NCI-H510A (cell line): ENCODE measurements at places on chromosomes 12 and 14.
A peak's percentile ranks its signal among the peaks of the same experiment; 100 is the strongest.

GRCh38 chr12:54364413-54364812 is at the start of gene GPR84:
Gene GPR84, minus strand, starts transcription at chr12:54364486. Its CDS starts 635 bp downstream, at chr12:54363851.
- no peak for DNase-seq

DNA sequence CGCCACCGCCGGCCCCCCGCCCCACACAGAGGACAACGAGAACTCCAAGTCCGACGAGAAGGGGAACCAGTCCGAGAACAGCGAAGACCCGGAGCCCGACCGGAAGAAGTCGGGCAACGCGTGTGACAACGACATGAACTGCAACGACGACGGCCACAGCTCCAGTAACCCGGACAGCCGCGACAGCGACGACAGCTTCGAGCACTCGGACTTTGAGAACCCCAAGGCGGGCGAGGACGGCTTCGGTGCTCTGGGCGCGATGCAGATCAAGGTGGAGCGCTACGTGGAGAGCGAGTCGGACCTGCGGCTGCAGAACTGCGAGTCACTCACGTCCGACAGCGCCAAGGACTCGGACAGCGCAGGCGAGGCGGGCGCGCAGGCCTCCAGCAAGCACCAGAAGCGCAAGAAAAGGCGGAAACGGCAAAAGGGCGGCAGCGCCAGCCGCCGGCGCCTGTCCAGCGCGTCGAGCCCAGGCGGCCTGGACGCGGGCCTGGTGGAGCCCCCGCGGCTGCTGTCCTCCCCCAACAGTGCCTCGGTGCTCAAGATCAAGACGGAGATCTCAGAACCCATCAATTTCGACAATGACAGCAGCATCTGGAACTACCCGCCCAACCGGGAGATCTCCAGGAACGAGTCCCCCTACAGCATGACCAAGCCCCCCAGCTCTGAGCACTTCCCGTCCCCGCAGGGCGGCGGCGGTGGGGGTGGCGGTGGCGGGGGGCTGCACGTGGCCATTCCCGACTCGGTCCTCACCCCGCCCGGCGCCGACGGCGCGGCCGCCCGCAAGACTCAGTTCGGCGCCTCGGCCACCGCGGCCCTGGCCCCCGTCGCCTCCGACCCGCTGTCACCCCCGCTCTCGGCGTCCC is 150.9 kb downstream of the EGLN3 start:
- DNase-seq, result no peak

- no peak for DNase-seq
Observed at GRCh38 chr14:21612324-21612723, 22.4 kb downstream of the OR10G2 start.

DNA sequence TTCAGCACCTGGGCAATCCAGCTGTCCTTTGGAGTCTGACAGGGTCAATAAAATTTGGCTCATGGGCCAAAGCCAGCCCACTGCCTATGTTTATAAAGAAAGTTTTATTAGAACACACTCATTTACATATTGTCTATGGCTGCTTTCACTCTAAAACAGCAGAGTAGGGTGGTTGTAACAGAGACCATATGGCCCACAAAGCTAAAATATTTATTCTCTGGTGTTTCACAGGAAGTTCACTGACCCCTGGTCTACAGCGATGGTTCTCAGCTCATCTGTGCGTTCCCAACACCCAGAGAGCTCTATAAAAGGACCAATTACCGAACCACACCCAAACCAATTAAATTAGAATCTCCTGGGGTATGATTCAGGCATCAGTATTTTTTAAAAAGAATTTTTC is 37.7 kb upstream of the RTRAF start:
- DNase-seq, result no peak

DNA sequence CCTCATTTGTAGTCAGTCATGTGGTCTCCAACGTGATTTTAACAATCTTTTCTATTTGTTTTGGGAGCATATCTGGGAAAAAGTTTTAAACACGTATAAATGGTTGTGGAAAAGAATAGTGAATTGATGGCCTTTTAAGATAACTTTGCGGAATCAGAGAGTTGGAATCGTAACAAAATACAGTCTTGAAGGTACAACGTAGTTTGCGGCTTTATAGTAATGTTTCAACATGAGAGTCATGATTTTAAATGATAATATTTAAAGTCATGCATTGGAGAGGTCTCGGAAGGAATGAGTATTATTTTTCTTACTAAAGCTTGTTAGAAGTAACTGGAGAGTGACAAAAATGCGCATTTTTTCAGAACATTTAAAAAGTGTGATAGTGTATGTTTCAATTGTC is 1.6 kb downstream of the AEBP2 start:
- DNase-seq, result no peak

DNA sequence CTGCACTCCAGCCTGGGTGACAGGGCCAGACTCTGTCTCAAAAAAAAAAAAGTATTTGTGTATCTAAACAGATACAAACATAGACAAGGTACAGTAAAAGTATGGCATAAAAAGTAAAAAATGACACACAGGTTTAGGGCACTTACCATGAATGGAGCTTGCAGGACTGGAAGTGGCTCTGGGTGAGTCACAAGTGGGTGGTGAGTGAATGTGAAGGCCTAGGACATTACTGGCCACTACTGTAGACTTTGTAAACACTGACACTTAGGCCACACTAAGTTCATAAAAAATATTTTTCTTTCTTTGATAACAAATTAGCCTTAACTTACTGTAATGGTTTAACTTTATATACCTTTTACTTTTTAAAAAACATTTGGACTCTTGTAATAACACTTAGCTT is 38.0 kb upstream of the EIF5 start:
- DNase-seq, result no peak

DNA sequence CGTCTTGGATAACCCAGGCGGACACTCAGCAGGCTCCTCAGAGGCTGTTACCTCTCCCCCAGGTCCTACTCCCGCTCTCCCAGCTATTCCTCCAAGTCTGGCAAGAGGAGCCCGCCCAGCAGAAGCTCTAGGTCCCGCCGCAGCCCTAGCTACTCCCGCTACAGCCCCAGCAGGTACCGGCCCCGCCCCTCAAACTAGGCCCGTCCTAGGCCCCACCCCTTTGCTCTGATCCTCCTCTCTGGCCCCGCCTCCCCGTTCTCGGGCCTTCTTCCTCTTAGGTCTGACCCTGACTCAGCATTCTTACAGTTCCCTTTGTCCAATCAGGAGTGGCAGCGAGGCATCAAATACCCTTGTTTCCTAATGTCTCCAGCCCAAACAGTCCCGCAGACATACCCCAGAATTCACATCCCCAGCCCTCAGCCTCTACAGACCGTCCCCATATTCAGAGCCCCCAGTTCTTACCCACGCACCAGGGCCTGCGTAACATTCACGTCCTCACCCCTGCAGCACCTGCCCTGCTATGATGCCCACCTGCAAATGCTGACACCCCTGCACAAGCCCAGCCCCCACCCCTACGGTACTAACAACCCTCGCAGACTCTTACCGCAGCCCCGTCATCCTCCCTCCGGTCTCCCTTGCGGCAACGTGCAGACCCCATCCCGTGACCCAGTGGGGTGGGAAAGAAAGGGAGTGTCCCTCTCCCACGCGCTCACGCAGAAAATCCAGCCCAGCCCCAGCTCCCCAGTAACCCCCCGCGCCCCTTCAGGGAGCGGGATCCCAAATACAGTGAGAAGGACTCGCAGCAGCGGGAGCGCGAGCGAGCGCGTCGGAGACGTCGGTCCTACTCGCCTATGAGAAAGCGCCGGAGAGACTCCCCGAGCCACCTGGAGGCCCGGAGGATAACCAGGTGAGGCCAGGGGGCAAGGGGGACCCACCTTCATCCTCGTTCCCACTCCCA is 25.0 kb upstream of the HSPB8 start:
- DNase-seq, result no peak

DNA sequence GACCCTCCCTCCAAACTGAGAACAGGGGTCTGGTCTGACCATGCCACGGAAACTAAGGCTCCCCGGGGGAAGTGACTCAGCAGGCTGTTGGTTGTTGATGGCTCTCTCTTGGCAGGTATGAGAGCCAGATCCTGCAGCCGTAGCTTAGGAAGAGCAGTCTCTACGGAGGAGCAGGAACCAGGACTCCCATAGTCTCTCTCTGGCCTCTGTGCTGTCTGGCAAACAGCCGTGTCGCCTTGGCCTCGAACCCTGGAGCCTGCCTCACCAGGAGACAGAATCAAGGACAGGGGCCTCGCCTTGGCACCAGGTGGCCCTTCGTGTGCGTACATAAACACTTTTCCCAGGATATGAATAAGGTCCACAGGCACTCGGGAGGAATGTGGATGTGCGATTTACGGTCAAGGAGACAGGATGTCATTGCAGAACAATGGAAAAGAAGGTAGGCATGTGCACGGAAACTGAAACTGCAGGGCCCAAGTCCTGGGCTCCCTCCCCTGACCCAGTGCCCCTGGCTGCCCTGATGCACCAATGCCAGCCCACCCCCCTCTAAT is 7.9 kb downstream of the VWF start:
- DNase-seq, result no peak

GRCh38 chr14:62126879-62127478 is 364.8 kb downstream of the SNAPC1 start:
- DNase-seq, result peak; percentile 19

DNA sequence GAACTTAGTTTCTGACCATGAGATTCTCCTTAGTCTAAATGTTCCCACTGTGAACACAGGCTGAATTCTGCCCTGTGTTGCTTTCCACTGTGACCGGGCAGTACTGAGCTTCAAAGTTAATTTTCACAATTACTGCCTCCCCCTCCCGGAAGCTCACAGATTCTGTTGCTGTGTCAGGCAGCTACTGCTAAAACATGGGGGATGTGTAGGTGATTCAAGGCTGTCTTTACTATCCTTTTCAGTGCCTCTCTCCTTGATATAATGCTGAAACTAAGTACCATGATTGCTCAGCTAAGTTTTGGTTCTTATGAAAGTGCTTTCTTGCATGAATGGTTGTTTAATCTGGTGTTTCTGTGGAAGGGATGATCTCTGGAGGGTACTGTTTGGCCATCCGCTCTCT is 428.3 kb upstream of the NOVA1 start:
- DNase-seq, result no peak

- peak; percentile 1 for DNase-seq
Observed at GRCh38 chr12:27967551-27968054, 4.9 kb downstream of the PTHLH start.

DNA sequence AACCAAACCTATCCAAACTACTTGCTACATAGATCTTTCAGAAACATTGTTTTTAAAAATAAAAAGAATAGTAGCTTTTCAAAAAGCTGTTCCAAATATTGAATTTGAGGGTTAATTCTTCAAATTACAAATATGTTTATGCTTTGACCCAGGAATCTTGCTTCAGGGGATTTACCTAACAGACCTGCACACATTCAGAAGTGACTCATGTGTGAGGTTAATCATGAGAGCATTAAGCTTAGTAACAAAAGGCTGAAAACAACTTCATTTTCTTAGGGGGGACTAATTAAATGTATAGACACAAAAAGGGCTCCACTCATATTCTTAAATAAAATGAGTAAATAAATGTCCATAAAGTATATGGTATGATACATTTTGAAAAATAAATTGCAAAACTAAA is 672.4 kb upstream of the FLRT2 start:
- DNase-seq, result no peak

DNA sequence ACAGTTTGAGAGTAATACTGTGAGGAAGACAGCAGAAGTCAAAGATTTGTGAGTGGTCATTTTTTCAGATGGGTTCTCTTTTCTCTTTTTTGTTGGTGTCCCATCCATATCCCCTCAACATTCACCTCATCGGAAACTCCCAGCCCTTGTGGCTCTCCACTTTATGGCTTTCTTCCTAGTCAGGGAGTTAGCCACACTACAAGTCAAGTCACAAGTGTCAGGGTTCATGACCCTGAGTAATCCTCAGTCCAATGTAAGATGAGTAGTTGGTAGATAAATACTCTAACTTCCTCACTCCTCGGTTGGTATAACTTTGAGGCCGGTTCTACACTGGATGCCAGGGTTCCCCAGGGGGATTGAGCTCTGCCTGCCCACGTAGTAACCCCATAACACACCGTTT is 41.4 kb downstream of the PTGER2 start:
- no peak for DNase-seq

DNA sequence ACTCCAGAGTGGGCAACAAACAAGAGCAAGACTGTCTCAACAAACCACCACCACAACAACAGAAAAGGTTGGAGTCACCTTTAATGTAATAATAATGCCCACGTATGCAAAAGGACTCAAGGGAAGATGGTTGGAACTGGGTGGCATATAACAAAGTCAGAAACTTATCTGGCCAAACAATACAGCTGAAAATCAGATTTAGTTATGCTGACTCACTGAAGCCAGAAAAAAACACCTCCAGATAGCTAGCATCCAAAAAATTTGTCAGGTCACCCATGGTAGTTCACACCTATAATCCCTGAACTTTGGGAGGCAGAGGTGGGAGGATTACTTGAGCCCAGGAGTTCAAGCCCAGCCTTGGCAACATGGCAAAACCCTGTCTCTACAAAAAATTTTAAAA is 24.4 kb downstream of the SLC11A2 start:
- DNase-seq, result no peak

DNA sequence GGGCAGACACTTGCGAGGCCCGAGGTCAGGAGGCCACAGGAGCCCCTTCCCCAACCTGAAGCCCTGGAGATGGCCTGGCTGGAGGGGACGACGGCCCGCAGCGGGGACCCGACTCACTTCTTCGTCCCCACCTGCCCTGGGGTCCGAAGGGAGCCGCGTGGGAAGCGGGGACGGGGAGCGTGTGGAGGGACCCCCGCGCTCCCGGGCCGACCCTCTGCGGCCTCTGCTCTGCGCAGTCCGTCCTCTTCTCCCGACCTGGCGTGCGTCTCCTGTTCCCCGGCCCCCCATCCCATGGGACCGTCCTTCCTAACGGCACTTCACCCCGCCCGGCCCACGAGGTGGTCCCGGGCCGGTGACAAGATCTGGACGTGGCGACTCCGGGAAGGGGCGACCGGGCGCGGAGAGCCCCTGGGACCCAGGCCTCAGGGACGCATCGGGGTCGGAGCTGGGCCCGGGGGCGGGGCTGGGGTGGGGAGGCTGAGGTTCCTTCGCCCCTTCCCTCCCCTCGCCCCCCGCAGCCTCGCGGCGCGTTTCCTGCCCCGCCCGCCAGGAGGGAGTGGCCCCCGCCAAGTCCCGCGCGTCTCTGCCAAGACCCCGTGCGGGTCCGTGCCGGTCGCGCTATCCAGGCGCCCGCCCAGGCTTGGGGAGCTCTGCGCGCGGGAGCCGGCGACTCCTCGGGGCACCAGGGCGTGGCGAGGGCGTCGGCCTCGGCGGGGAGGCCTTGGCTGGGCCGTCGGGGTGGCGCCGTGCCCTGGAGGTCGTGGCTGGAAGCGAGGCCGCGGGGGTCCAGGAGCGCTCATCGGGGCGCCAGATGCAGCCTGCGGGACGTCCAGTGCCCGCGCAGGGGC is 97.1 kb downstream of the TNFAIP2 start:
- no peak for DNase-seq

GRCh38 chr12:22476133-22476532 is 68.2 kb downstream of the C2CD5 start:
- no peak for DNase-seq

GRCh38 chr12:15982921-15983320 is 71.8 kb downstream of the DERA start:
- no peak for DNase-seq
